Fibroblast of pulmonary artery (primary cell): ENCODE measurements at places on chromosomes 6 and 20.

- peak; percentile 16 for DNase-seq
Measured at GRCh38 chr6:155272353-155273232, 8.8 kb downstream of the CLDN20 start.

DNA sequence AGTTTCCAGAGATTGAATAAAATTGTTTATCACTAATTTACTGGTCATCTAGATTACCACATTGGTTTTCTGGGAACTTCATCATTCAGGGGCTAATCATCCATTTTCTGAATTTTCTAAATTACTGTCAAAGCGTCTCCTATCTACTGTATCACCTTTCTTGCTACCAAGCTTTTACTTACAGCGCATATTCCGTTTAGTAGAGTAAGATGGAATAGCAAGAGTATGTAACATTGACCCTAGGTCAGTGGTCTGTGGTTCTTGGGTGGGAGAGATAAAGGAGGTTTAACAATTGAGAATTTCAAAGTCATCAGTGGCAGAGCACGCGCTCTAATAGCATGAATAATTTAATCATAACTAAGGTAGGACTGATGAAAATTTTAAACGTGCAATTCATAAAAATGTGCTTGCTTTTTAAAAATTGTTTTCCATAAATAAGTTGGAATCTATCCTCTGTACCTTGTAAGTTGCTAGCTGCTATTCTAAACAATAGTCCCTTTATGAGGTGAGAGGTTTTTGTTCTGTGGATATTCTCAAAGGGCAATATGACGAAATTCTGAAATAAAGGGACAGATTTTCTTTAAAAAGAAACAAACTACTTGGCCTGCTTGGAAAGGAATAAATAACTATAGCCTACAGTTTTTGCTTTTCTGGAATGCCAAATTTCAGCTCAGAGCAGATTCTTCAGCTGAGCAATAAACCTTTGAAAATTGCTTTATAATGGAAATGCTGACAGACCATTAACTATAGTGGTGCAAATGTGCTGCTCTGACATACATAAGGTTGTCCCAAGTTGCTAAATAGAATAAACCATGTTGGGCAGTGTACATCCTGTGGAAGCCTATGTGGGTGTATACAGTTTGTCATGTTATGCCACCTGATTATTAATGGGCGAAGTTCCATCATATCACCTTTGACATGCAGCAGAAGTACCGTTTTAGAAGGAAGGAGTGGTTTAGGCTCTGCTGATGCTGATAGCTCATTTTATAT lies 84.1 kb downstream of the ZFAND3 start:
- DNase-seq, result no peak

DNA sequence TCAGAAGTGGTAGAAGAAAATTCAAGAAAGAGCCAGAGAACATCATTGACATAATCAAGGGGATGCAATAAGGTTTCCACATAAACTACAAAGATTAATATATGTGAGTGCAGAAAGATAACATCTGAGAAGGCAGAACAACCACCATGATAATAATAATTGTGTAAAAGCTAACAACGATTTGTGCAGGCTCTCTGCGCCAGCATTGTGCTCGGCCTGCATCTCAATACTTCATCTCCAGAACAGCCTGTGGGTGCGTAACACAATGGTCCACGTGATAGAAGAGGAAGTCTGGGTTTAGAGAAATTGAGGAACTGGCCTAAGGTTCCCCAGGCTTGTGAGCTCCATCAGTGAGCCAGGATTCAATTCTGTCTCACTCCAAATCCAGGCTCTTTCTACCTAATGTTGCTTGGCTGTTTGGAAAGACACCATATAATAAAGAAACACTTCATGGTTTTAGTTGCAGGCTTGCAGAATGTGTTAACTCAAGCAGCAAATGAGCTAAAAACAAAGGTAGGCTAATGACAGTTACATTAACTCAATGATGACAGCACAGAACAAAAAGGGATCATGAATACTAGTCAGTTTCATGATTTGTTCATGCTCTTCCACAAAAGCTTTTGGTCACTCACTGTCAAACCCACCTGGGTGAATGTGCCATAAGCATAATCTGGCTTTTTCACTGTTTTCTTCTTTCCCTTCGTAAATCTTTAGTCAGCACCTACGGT lies 71.2 kb downstream of the LY86 start:
- no peak for DNase-seq

- no peak for DNase-seq
Measured at GRCh38 chr20:59161721-59162120, 1.9 kb upstream of the ZNF831 start.

DNA sequence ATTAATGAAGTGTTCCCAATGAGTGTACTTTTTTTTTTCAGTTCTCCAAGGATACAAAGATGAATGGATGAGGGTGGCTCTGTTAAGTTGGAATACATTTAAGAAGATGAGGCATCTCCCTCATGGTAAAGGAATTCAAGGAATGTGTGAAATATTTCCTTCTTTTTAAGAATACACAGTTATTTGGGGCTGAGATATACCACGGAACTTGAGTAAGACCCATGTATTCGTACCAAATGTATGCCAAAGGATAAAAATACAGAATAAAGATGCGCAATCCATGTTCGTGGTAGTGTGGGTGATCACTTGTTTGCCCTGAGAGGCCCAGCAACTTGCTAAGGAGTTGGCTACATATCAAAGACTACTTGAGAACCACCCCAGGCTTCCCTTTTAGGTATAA lies 164.2 kb upstream of the TCF21 start:
- DNase-seq, result peak; percentile 64

DNA sequence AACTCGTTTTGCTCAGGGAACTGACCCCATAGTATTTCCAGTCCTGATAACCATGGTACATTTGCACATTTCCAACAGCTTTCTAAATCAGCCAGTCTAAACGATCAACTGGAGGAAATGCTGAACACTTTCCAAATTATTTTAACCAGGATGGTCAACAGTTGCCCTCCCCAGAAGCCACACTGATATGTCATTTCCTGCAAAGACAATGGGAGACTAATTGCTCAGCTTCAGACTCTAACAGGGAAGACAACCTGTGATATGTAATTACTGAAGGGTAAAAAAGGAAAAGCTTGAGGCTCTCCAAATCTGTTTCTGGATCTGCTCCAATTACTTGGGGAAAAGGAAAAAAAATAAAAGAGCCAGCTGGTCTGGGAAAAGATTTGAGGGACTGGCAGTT lies 88.8 kb downstream of the FYN start:
- peak; percentile 74 for DNase-seq

GRCh38 chr6:153673225-153673624 lies 365.8 kb upstream of the OPRM1 start:
- DNase-seq, result no peak

- peak; percentile 87 for DNase-seq
Measured at GRCh38 chr6:159943101-159943632, 25.7 kb upstream of the IGF2R start.

DNA sequence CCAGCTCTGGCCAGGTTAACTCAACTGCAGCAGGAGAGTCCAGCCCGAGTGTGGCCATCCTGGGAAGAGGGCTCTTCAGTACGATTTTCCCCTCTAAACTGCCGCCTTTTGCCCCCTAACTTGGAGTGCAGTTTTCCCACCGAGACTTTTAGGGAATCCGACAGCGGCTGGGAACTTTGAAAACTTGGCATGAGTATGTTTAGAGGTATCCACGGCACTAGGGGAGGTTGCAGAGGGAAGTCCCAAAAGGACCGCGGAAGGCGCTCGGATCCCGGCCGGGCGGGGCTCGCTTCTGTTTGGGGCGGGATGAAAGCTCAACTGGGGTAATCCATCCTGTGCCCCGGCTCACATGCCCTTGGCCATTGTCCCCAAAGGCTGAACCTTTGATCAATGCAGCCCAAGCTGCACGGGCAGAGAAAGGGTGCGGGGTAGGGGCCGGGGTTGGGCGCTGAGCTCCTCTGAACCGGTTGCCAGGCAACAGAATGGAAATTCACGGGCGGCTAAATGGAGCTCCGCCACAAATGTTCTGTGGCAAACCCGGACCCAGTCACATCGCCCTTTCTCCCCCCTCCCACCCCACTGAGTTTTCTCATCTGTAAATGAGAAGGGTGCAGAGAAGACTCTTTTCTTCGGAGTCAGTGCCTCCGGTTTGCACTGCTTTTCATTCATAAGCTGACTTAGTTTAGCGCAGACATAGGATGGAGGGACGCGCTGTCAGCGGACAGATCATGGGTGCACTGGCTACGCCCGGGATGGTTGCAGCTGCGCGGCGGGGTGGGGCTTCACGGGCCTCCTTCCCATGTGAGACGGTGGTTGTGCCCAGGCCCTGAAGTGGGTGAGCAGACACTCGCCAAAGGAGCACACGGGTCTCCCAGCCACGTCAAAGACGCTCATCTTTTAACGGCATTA lies 2.3 kb downstream of the BMP6 start:
- peak; percentile 56 for DNase-seq

- no peak for DNase-seq
Measured at GRCh38 chr6:132751306-132751705, 6.4 kb downstream of the VNN2 start.

DNA sequence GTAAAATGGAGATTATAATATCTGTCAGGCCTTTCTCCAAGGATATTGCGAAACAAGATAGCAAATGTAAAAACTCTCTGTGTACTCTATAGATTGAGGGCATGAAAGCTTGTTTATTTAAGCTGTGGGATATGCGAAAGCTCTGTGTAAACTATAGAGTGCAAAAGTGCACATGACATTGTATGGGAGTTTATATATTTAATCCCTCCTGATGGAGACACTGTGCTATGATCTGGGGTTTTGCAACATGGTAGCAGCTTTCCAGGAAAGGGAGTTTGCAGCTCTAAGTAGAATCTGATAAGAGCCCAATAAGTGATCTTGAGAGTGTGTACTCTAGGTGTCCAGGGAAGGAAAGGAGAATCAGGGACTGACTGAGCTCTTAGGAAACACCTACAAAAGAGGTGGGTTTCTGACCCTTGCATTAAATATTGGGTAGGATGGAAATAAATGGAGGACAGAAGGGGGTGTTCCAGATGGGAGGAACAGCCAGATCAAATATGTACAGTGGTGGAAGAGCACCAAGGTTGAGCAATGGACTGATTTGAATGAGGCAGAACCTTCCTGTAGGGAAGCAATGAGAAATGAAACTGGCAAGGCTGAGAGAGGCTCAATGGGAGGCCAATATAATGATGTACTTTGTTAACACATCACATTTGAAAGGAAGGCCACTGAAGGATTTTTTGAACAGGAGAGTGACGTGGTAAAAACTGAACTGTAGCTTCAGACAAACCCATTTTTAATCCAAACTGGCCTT lies 450.1 kb downstream of the GJA1 start:
- peak; percentile 52 for DNase-seq

- DNase-seq, result no peak
Measured at GRCh38 chr6:35722121-35722761, 14.6 kb upstream of the ARMC12 start.

- no peak for DNase-seq
Measured at GRCh38 chr20:14489544-14489943, 152.1 kb upstream of the FLRT3 start.

GRCh38 chr20:3686867-3687321 lies 5.1 kb upstream of the ADAM33 start:
- DNase-seq, result peak; percentile 94
